Forelimb muscle (tissue), 1 donor: ENCODE measurements at places on chromosomes 3 and 15. TPM values are rescaled to one million over a fixed set of nuclear protein-coding genes. Genes with fewer than 3 reads are reported as not detected.

SLC24A5 gene
- not detected for polyA plus RNA-seq

TLR9 gene
- polyA plus RNA-seq: 0.44 TPM

DNA sequence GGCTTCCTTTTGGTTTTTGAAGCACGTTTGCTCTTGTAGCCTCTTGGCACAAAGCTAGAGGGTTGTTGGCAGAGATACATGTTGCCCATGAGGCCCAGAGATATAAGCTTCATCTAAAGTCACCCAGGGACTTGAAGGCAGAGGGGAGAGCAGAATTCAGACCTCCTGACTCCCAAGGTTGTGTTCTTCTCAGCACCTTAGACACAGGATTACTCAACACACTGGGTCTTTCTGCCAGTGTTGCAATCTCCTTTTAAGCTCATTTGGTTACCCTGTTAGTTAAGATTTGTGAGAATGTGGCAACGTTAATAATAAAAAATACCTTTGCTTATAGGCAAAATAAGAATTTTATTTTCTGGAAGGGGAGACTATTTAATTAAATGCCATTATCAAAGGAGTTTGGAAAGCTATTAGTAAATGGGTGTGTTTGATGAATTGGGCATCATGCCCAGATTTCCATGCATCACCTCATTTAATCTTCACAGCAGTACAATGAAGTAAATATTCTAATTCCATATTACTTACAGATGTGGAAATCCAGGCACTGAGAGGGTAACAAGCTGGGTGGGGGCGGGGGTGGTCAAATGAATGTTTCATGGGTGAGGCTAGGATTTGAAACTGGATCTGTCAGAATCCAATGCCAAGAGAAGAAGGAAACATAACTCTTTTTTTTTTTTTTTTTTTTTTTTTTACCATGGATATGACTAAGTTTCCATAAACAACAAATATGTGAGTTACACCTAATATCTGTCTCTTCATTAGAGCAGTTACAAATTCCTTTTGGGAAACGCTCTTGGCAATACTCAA is 183.3 kb downstream of the NR1D2 start:
- DNase-seq: no peak

DNA sequence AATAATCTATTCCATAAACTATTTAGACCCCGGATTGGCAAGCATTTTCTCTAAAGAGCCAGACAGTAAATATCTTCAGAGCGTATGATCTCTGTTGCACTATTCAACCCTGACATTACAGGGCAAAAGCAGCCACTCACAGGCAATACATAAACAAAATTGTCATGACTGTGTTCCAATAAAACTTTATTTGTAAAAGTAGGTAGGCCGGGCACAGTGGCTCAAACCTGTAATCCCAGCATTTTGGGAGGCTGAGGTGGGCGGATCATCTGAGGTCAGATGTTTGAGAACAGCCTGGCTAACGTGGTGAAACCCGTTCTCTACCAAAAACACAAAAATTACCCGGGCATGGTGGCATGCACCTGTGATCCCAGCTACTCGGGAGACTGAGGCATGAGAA is 66.5 kb downstream of the ADAMTS9 start:
- DNase-seq: no peak

MYH15 gene
- 0.67 TPM for polyA plus RNA-seq

- DNase-seq: no peak
These were observed 358.1 kb downstream of the NSUN3 start for GRCh38 chr3:94420931-94421330.
